Activated gamma-delta T cell (primary cell): ENCODE measurements at places on chromosomes 7 and 10.

DNA sequence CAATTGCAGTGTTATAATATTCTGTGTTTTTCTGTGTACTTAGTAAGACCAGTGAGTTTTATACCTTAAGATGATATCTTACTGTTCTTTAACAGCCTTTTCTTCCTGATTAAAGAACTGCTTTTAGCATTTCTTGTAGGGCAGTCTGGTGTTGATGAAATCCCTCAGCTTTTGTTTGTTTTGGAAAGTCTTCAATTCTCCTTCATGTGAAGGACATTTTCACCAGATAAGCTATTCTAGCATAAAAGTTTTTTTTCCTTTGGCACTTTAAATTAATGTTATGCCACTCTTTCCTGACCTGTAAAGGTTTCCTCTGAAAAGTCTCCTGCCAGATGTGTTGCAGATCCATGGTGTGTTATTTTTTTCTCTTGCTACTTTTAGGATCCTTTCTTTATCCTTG lies 1059.8 kb downstream of the LRMDA start:
- no peak for DNase-seq

- DNase-seq: no peak
These were observed 95.4 kb downstream of the SVIL start for GRCh38 chr10:29539412-29539811.

- no peak for DNase-seq
These were observed 32.4 kb downstream of the MTPN start for GRCh38 chr7:135944753-135945152.

DNA sequence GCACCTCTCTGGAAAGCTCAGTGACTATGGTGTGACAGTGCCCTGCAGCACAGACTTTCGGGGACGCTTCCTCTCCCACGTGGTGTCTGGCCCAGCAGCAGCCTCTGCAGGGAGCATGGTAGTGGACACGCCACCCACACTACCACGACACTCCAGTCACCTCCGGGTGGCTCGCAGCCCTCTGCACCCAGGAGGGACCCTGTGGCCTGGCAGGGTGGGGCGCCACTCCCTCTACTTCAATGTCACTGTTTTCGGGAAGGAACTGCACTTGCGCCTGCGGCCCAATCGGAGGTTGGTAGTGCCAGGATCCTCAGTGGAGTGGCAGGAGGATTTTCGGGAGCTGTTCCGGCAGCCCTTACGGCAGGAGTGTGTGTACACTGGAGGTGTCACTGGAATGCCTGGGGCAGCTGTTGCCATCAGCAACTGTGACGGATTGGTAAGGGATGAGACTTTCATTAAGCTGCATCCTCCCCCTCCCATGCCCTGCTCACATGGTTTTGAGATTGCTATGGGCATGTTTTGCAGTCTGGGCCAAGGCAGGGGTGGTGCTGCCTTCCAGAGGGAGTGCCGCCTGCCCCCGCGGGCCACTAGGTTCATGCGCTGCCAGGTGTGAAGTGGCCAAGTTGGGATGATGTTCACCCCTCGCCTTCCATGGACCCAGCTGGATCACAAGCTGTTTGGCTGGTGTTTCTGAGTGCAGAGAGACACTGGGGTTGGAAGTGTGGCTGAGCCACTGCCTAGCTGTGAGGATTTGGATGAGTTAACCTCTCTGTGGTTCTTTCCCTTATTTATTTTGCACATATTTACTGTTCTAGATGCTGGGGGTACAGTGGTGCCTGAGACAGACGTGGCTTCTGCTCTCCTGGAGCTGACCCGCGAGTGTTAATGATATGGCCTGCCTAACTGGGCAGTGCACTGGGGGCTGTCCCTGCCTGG lies 2.5 kb downstream of the ADAMTS14 start:
- DNase-seq: no peak

GRCh38 chr10:125132344-125132743 lies 28.0 kb downstream of the CTBP2 start:
- no peak for DNase-seq

GRCh38 chr7:100584054-100584682 lies 1.8 kb downstream of the LRCH4 start:
- DNase-seq: no peak
